ENCODE measurements at places on chromosomes 16 and 17.

- peak; percentile 19 for DNase-seq
Measured at GRCh38 chr16:73016488-73016830, 31.5 kb downstream of the ZFHX3 start.

- no peak for DNase-seq
Measured at GRCh38 chr16:79007614-79008013, 592.9 kb downstream of the MAF start.

- no peak for DNase-seq
Measured at GRCh38 chr16:1825381-1825863, 1.2 kb downstream of the HAGH start.

DNA sequence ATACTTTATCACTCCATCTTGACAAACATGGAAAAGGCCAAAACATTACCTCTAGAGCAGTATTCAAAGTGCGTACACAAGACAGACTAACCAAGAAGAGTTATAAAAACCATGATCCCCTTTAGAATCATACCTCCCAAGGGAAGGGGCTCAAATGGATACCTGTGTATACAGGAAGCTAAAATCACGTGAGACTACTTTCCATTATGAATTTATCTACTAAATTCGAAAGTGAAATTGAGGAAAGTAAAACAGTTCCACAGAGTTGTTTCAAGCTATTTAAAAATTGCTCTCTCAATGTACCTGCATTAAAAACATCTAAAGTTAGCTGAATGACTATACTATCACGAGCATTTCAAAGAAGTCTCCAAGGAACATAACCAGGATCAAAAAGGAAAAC lies 32.7 kb downstream of the AP1G1 start:
- DNase-seq = no peak

DNA sequence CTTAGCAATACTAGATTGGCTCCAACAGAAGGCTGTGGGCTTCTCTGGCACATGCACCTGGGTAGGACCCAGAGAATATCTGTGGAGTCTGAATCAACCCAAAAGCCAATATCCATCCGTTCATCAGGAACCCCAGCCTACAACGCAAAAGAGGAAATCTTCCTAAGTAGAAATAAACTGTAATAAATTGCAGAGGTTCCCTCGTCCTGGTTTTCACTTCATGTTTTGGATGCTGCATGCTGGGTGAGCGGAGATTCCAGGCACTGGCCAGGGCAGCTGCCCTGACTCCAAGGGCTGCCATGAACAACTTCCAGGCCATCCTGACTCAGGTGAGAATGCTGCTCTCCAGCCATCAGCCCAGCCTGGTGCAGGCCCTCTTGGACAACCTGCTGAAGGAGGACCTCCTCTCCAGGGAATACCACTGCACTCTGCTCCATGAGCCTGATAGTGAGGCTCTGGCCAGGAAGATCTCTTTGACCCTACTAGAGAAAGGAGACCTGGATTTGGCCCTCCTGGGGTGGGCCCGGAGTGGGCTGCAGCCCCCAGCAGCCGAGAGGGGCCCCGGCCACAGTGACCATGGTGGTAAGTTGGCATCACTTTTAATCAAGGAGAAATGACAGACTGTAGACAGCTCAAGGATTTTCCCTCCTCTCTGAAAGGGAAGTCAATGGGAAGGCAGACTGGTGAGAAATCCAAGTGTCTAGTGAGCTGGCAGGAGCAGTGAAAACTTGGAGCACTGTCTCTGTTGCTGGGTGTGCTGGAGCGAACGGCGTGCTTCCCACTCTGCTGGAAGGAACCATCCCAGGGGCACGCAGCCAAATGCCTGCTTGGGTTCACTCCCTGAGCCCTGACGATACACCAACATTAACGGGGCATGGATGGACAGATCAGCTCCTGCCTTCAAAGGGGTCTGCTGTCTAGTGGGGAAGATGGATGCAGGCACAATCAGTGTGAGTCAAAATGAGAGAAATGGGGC lies 10.7 kb upstream of the CIITA start:
- DNase-seq = no peak
